ENCODE measurements at places on chromosomes 12 and 14. TPM values are rescaled to one million over a fixed set of nuclear protein-coding genes. Genes with fewer than 3 reads are reported as not detected.

Gene ZNF385A
- 26.6 TPM for total RNA-seq

Gene KCNC2
- total RNA-seq: 11.6 TPM

Gene ADGRD1
- total RNA-seq: 0.96 TPM

Gene IL22
- not detected for total RNA-seq

Gene SPSB2
- total RNA-seq: 4.3 TPM

Gene MYO1A
- 0.64 TPM for total RNA-seq

Gene KRT6C
- not detected for total RNA-seq

Gene GNB3
- 45.7 TPM for total RNA-seq

Gene GTF2A1
- total RNA-seq: 62.3 TPM

Gene LGMN
- 36.9 TPM for total RNA-seq

Gene DRAM1
- total RNA-seq: 0.83 TPM

Gene SPX
- total RNA-seq: not detected

Gene POTEM
- total RNA-seq: not detected

GRCh38 chr12:124663206-124663605 is 95.8 kb upstream of the NCOR2 start:
- DNase-seq: no peak

GRCh38 chr14:68932231-68932630 is 46.9 kb downstream of the ACTN1 start:
- no peak for DNase-seq

- DNase-seq: no peak
Observed at GRCh38 chr14:30193845-30194501, 266.3 kb upstream of the PRKD1 start.

DNA sequence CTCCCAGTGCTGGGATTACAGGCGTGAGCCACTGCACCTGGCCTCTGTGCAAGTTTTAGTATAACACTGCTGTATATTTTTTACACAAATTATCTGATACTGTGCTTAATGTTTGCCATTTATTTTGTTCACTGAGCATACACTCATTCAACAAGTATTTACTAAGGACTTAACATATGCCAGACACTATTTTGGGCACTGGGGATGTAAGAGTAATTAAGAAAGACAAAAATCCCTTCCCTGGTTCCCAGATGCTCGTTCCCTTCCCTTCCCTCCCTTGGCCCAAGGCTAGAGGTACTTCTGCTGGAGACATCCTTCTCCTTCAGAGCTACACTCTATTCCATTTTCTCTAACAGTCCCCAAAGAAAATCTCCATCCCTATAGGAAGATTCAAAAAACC is 12.5 kb downstream of the CIT start:
- DNase-seq: no peak

GRCh38 chr14:61342486-61342885 is 21.1 kb downstream of the PRKCH start:
- no peak for DNase-seq

GRCh38 chr12:5718073-5718472 is 227.0 kb downstream of the ANO2 start:
- no peak for DNase-seq

DNA sequence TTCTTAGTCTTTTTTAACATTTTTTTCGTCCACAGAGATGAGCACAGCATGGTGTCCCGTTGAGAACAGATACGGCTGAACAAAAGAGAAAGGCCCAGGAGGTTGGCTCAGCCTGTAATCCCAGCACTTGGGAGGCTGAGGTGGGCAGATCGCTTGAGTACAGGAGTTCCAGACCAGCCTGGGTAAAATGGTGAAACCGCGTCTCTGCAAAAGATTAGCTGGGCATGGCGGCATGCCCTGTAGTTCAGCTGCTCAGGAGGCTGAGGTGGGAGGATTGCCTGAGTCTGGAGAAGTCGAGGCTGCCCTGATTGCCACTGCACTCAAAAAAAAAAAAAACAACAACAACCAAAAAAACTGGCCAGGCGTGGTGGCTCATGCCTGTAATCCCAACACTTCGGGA is 5.9 kb upstream of the EP400 start:
- DNase-seq: no peak

- DNase-seq: no peak
Observed at GRCh38 chr12:50375802-50376201, 20.6 kb downstream of the FAM186A start.

DNA sequence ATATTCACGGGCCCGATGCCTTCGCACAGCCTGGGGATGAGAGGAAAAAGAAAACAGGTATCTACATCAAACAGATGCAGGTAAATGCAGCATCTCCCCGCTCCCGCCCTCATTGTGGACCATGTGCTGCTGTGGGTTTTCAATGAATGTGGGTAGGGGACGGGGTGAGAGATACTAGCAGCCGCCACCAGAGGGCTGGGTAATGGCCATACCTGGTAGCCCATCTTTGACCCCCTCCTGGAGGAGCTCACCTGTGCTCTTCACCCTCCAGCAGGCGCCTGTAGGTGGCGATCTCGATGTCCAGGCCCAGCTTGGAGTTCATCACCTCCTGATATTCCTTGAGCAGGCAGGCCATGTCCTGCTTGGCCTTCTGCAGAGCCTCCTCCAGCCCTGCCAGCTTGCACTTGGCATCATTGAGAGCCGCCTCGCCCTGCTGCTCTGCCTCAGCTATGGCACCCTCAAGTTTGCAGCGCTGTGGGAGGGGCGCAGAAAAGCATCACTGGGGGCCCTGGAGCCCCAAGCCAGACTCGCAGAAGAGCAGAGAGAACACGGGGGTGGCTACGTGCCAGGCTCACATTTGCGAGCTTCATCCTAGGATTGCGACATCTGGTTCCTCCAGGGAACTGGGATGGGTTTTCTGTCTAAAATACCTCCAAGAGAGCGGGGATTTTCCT is 10.2 kb downstream of the KRT82 start:
- DNase-seq: no peak

DNA sequence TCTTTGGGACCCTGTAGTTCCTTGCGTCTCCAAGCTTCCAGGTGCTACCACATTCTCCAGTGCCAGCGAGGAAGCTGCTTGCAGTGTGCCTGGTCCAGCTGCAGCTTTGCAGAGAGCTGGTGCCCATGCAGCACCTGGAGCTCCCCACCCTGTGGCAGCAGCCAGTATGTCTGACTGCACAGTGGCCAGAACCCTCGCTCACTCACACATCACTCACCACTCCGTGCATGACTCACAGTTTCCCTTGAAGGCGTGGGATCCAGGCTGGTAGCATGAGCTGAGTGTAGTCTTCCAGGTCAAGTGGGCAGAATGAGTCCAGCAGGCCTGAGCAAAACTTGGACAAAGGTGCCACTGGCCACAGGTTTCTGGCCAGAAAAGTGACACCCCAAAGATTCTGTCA is 33.6 kb downstream of the SDR9C7 start:
- no peak for DNase-seq

GRCh38 chr12:78585132-78585531 is 279.4 kb upstream of the SYT1 start:
- DNase-seq: no peak

GRCh38 chr14:91143862-91144261 is 30.0 kb downstream of the DGLUCY start:
- DNase-seq: no peak

DNA sequence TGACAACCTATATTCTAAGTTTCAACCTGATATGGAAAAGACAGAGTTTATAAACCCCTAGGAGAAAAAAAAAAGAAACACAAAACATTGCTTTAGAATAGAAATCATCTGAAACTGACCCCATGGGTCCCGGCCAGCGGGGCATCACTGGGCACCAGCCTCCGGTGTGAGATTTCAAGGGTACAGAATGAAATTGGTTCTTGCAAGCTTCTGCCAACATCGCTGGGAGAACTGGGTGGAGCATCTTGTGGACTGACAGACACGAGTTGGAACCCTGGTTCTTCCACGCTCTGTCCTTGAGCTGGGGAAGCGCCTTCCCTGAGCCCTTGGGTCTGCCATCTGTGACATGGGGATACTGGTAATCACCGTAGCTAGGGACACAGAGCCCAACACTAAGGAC is 173.6 kb downstream of the PHETA1 start:
- DNase-seq: no peak

GRCh38 chr12:62859321-62859737 is 75.6 kb downstream of the PPM1H start:
- no peak for DNase-seq

DNA sequence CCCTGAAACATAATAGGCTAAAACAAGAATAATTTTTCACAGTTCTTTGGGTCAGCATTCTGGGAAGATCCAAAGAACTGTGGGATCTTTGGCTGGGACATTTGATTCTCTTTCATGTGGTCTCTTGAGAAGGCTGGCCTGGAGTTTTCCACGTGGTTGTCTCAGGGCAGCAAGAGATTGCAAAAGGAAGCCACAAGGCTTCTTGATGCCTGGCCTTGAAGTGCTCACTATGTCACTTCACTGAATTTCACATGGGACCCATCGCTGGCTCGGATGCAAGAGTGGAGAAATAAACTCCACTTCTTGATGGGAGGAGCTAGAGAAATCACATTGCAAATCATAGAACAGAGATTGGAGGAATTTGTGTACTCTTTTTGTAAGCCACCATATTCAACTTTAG is 343.4 kb downstream of the MED13L start:
- DNase-seq: no peak

- no peak for DNase-seq
Observed at GRCh38 chr14:71716041-71716772, 216.0 kb upstream of the RGS6 start.

DNA sequence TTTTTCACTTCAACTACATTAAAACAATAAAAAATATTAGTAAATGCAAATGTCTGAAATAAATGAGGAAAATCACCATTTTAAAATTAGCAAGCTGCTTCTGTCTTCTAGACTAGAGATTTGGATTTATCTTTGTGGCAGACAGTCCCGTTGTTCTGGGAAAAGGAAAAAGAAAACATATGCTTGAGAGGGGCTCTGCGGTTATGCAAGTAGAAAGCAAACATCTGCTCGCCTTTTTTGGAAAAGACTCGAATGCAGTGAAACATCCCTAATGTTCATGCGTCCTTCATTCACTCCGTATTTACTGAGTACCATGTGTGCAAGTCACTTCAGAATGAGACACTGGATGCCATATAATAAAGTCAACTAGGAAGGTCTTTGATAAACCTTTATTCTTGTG is 44.9 kb downstream of the IFNG start:
- DNase-seq: no peak

All from glutamatergic neuron (in vitro differentiated cells).